NK-92 treated with Interleukin-12 subunit alpha and Interleukin-12 subunit beta, amount 100 ng/mL, for 24 hours (cell line): ENCODE measurements at places on chromosomes 13 and 19.

DNA sequence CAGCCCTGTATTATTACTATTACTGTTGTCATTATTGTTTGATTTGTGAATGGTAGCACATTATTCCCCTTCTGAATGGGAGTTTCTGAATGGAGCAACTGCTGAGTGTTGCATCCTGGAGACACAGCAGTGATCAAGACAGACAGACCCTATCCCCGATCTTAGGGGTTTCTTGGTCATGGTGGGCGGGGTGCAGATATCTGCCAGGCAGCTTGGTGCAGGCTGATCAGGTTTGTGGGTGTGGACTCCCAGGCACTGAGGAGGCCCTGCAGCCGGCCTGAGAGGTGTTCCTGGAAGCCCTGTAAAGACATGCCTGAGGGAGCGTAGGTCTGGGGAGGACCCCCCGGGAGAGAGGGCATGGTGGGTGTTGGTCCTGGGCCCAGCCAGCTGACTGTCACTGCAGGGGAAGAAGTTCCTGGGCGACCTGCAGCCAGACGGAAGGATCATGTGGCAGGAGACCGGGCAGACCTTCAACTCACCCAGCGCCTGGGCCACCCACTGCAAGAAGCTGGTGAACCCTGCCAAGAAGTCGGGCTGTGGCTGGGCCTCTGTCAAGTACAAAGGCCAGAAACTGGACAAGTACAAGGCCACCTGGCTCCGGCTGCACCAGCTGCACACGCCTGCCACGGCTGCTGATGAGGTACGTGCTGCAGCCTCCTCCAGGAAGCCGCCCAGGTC is 2.1 kb downstream of the MPND start:
- DNase-seq, result no peak

- DNase-seq, result no peak
Observed at GRCh38 chr19:31118986-31119385, 230.2 kb downstream of the TSHZ3 start.

GRCh38 chr19:23116802-23117571 is at the start of gene ZNF730:
Gene ZNF730 (plus strand): TSS chr19:23117025. CDS start chr19:23117174, 149 bp downstream.
- no peak for DNase-seq

DNA sequence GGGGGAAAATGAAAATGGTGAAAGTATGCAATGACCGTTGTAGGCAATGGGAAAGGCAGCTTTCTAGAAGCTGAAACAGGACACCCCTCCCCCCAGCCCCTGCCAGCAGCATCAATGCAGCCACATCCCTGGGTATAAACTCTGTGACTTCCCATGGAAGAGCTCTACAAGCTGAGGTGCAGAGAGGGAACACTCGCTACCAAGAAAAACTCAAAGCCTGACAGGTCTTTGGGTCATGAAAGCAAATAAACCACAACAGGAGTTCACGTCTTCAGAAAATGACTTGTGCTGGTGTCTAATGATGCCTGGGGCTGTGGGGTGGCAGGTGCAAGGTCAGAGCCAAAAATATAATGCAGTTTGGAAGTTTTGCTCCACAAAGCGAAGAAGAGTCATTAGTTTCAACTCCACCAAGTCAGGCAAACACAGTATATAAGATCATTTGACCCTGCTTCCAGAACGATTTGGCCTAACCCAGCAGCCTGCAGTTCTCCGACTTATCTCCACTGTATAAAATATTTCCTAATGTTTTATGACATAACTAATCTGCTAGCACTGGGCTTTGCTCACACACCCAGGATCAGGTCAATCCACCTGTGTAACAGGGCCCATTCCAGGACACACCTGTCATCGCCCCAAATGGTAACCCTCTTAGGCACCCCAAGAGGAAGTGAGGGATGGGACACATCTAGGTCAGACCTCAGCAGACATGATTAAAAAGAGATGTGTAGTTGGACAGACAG is 102.1 kb downstream of the IRS2 start:
- DNase-seq, result no peak

DNA sequence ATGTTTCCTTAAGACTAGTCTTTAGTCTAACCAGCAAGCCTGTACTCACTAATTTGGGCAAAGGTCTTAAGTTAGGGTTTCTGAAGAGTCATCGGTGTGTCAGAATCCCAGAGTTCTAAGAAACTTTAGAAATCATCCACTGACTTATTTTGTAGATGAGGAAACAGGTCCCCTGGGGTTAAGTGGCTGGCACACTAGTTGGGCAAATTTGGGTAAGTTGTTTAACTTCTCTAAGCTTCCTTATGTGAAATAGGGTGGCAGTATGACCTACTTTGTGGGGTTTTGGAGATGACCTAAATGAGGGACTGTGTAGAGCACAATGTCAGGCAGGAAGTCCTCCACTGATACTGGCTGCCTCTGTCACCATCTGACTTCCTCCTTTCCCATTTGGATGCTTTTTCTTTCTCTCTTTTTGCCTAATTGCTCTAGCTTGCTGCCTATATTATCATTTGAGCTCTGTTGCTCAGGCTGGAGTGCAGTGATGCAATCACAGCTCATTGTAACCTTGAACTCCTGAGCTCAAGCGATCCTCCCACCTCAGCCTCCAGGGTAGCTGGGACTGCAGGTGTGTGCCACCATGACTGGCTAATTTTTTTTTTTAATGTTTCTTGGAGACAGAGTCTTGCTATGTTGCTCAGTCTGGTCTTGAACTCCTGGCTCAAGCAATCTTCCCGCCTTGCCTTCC is 2.3 kb downstream of the ADGRE3 start:
- no peak for DNase-seq

GRCh38 chr13:65762012-65762411 is 1468.1 kb downstream of the PCDH9 start:
- no peak for DNase-seq

GRCh38 chr13:42894765-42895243 is 97.2 kb downstream of the EPSTI1 start:
- DNase-seq, result no peak

- no peak for DNase-seq
Observed at GRCh38 chr13:46731535-46731934, 65.4 kb downstream of the ESD start.

GRCh38 chr13:111161601-111162600 is 46.8 kb downstream of the ARHGEF7 start:
- DNase-seq, result no peak

DNA sequence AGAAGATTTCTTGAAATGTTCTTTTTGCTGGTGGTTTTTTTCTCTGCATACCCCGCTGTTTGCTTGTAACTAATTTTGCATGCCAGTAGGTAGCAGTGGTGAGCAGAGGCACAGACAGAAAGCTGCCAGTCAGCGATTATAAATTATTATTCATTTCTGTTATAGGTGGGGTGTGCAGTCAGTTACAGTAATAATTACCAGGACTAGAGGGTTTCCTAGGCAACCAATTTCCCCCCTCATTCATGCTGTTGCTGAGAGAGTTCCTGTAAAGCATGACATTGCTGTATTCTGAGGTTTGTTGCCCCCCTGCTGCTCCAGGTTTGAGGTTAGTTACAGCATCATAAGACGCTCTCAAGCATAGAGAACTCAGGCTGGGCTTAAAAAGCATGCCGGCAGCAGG is 104.5 kb downstream of the URI1 start:
- DNase-seq, result no peak

- no peak for DNase-seq
Observed at GRCh38 chr13:100809856-100810255, 135.3 kb upstream of the TMTC4 start.

DNA sequence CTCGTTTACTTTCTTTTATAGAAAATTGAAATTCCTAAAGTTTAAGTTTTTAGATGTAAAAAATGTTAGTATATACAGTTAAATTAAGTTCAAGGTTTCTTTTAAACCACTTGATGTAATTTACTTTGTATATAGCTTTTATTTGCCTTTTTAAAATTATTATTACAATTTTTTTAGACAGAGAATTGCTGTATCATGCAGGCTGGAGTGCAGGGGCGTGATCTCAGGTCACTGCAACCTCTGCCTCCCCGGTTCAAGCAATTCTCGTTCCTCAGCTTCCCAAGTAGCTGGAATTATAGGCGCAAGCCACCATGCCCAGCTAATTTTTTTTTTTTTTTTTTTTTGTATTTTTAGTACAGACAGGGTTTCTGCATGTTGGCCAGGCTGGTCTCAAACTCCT is 75.0 kb downstream of the KCNRG start:
- no peak for DNase-seq

DNA sequence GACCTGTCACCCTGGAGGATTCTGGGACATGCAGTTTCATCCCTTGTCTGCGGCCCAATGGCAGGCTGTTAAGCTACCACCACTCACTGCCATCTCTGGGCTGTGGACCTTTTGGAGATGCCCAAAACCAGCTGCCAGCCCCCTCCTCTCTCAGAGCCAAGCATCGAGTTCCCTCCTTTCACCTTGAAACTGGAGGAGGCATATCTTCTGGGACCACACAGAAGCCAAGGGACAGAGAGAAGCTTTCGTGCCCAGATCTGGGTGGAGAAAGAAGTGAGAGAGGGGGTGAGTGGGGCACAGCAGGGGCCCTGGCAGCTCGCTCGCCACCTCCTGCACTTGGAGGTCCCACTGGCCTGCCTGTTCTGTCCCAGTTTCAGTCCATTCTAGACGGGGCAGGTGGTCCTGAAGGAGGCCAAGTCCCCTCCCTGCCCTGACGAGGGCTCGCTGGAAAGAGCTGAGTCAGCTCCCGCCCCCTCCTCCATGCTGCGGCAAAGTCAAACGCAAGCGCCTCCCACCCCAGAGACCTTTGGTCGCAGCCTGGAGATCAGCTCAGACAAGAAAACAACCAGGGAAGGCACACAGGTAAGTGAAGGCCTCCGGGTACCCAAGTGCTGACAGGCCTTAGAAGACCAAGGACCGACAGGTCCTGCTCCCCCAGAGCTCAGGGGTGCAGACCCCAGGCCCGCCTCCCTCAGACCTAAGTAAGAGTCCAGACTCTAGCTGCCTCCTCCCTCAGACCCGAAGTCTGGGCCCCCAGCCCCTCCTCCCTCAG is 3.8 kb downstream of the BCAT2 start:
- DNase-seq, result no peak

GRCh38 chr13:34943436-34944273 is 1.6 kb downstream of the NBEA start:
- no peak for DNase-seq

DNA sequence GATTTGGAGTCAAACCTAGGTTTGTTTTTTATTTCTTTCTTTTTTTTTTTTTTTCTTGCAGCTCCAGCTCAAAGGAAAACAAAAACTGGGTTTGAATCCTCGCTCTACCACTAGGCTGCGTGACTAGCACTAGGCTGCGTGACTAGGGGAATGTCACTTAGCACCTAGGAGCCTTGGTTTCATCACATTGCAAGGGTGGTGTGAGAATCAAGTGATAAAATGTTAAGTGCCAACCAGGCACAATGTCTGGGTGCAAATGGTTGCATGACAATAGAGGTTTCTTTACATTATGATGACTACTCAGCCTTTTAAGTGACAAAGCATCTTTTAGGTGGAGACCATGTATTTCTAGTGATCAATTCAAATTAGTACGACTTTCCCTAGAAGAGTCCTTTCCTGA is 27.9 kb downstream of the RCBTB2 start:
- DNase-seq, result peak; percentile 63

DNA sequence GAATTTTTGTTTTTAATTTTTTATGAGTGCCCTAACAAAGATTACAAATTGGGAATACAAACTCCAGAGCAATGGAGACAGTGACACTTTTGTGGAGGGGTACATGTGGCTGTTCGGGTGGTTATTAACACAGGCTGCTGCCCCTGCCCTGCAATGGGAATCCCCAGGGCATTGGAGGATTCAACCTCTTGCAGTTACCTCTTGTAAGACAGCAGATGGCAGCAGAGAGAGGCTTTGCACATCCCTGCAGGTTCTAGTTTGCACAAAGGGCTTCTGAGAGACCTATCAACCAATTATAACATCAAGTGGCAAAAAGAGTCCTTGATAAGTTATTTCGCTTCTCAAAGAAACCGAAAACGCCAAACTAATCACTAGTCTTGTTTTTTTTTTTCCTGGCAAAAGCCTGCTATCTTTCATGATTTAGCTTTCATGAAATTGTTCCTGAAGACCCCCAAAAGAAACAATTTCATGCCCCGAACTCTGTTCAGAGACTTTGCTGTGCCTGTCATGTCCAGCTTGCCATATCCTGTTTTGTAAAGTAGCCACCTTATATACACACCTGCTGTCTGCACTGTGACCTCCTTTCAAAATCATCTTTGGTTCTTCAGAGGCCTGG is 10.4 kb downstream of the GJB2 start:
- DNase-seq, result peak; percentile 39

GRCh38 chr13:30276178-30276577 is 31.2 kb downstream of the KATNAL1 start:
- no peak for DNase-seq

DNA sequence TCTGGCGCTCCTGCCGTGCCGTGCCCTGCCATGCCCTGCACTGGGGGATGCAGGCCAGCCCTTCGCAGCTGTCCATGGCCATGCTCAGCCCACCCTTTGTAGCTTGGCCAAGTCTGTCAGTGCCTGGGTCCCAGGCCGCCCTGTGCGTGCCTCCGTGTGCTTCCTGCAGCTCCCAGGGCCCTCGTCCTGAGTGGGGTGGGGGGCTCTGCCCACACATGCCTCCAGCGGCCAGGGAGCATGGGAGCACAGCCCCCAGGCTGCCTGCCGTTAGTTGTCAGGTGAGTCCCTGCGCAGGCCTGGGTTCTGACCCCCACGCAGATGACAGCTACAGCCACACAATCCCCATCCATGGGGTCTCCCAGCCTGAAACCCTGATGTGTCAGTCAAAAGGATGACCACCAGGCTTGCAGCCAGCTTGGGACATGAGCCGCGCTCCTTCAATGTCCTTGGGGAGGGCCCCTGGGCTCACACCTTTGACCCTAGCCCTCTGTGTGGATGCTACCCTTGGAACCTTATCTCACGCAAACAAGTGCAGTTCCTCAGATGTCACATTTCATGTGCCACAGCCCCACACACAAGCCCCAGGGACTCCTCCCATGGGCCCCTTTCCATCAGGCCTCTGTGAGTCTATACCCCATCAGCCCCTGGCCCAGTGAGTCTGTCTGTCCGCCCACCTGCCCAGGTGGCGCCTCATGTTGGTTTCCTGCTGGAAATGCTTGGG is 24.5 kb downstream of the TMED1 start:
- DNase-seq, result no peak

GRCh38 chr13:27007166-27007565 is 164.4 kb downstream of the USP12 start:
- no peak for DNase-seq

- no peak for DNase-seq
Observed at GRCh38 chr13:98416408-98416807, 160.5 kb downstream of the STK24 start.

DNA sequence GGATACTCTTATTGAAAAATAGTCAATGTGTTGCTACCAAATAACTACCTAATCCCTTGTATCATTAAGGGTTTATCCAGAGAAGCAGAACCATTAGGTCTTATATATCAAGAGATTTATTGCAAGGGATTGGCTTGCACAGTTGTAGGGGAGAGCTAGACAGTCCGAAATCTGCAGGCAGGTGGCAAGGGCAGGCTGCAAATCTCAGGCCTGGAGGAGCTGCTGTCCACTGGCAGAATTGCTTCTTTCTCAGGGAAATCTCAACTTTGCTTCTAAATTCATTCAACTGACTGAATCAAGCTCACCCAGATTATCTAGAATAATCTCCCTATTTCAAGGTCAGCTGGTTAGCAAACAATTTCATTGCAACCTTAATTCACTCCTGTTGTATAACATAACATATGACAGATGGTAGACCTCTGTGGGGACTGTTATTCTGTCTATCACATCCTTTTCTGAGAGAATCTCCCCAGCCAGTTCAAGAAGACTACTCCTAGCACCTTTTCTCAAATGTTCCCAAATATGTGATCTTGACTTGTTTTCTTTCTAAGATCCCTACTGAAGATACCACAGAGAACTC is 194.2 kb downstream of the NHLRC3 start:
- DNase-seq, result no peak

- DNase-seq, result no peak
Observed at GRCh38 chr19:49786376-49786820, 19.6 kb downstream of the AP2A1 start.

- no peak for DNase-seq
Observed at GRCh38 chr13:30113983-30114570, 193.3 kb downstream of the KATNAL1 start.

- DNase-seq, result no peak
Observed at GRCh38 chr19:29260477-29261317, 47.7 kb upstream of the UQCRFS1 start.
